Activated effector memory CD4-positive, alpha-beta T cell treated with anti-CD3 and anti-CD28 coated beads, Interleukin-2, amount 50 U/mL, for 16 hours (primary cell): ENCODE measurements at places on chromosomes 5 and 9.
A peak's percentile ranks its signal among the peaks of the same experiment; 100 is the strongest.

- DNase-seq, result no peak
These were observed 199.3 kb upstream of the PDE4D start for GRCh38 chr5:60092671-60093422.

DNA sequence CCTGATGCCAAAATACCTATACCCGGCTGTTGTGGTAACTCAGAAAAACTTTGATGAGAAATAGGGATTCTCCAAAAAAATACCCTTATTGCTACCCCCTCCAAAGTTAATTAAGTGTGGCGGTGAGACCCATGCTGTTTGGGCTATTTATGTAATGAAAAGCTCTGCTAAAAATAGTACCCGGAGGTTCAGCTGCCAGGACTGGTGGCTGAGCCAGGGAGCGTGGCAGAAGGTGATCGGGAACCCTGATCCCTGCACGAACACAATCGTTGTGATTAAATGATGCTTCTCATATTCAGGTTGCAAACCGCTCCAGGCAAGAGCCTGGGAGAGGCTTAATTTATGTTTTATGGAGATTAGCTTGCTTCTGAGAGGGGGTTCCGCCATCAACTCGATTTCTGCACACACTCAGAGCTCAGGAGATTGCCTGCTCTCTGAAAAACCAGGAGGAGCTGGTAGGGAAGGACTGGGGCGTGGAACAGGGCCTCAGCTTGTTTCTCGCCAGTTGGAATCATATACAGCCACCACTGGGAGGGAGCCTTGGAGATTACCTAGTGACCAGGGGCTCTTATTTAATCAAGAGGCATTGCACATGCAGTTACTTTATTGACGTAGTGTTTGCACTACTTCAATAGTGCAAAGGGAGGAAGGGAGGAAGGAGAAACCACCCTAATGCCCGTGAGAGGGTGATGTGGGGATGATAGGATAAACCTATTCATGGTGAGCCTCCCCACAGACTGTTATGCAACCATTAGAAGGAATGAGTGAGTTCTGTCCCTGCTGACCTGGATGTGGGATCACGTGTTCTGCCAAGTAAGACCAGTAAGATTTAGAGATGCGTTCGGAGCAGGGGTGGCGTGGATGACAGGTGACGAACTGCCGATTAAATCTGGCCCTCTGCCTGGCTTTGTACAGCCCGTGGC is 23.4 kb downstream of the HRH2 start:
- DNase-seq, result no peak

DNA sequence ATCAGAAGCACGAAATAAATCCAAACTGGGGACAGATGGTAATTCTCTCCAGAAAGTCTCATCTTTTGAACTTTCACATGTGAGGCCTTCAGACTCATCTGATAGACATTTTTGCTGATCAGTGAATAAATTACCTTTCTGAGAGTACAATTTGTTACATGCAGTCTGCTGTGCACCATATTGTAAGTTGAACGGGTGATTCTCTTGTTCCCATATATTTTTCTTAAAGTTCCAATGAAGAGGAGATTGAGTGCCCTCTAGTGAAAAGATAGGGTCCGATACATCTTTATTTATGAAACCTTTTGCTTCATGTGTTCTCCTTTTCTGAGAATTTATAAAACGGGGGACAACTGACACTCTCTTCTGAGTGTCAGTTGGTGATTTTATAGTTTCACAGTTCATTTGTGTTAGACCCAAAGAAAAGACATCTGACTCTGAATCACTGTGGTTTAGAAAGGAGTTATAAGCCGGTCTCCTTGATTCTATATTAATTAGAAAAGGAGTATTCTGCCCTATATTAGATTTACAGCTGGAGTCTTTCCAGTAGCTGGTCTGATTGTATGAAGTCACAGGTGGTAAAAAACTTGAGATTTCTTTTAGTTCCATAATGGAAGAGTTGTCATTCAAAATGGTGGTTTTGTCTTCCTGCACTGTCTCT is 30.4 kb downstream of the GNG10 start:
- DNase-seq, result no peak

DNA sequence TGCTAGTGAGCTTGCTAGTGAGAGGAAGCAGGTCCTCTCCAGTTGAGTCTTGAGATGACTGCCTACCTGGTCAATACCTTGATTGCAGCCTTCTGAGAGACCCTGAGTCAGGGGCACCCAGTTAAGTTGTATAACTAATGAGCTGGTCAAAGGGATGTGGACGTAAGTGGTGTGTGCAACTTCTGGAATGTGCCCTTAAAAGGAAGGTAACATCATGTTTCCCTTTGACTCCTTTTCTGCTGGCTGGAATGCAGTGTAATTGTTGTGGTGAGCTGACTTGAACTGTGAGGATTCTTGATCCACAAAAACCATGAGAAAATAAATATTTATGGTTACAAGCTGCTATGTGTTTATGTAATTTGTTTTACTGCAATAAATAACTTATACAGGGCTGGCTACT is 2.4 kb upstream of the SNX2 start:
- DNase-seq, result no peak

DNA sequence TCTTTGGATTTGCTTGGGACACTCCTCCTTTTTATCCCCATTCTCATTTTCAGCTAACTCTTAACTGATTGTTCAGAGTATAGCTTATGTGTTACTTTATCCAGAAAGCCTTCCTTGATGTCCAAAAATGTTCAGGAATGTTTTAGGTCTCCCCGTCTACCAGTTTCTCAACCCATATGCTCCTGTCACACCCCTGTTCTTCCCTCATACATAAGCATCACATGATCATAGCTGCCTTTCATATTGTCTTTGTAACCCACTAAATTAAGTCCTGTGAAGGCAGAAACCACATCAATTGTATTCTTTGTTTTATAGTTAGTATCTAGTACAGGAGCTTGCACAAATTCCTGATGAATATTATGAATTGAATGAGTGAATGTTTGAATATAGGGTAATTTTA is 321.9 kb upstream of the ACTBL2 start:
- no peak for DNase-seq

- no peak for DNase-seq
These were observed 151.2 kb downstream of the SNCAIP start for GRCh38 chr5:122463221-122463620.

GRCh38 chr9:91210318-91210717 is 151.4 kb downstream of the AUH start:
- DNase-seq, result no peak

DNA sequence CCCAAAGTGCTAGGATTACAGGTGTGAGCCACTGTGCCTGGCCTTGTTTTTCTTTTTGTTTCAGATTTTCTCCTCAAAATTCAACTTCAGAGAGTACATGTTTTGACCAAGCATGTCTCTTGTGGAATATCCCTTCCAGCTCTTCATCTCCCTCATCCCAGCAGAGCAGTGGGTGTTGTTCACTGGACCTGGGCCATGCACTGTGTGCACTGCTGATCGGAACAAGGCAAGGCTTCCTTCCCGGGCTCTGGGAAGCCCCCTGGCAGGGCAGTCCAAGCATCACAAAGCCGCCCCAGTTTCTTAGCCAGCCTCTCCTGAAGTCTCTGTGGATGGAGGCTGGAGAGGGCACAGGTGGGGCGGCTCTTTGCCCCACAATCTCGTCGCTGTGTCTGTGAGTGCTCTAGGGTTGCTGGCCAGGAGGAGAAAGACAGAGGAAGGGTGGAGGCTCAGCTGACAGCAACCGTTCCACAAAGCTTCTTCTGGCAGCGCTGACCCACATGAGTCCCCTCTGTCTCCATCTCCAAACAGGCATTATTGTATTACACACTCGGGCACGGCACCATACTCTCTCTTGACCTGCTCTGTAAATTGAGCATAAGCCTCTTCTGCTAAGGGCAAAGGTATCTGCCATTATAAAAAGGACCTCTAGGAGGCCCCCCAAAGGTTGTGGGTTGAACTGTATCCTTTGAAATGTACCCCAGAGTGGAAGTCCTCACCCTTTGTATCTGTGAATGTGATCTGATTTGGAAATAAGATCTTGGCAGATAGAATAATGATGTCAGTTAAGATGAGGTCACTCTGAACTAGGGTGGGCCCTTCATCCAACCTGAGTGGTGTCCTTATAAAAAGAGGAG is 89.6 kb downstream of the TARS1 start:
- DNase-seq, result no peak

- DNase-seq, result no peak
These were observed 143.4 kb downstream of the GDNF start for GRCh38 chr5:37696190-37697021.

DNA sequence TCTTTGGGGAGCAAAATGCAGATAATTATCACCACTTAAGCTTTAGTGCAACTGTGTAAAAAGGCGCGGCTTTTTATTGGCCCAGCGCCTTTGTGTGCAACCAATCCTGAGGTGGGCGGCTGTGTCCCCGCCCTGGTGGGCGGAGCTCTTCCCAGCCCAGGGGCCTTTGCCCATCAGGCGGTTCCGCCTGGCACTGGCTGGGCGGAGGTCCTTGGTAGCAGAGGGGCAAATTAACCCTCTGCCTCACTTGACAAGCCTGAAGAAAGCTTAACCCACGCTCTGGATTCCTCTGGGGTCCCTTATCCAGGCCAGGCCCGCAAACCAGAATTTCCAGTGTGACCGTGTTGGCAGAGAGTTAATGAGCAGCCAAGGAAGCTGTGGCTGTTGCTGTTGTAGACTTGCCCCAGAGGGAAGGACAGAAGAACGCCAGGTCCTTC is 12.8 kb upstream of the NIPAL4 start:
- DNase-seq, result no peak

GRCh38 chr9:120482424-120483186 is 97.4 kb downstream of the CDK5RAP2 start:
- no peak for DNase-seq

GRCh38 chr5:171596391-171596878 is 177.0 kb downstream of the FGF18 start:
- no peak for DNase-seq

GRCh38 chr5:35898952-35899660 is 39.3 kb downstream of the CAPSL start:
- no peak for DNase-seq

DNA sequence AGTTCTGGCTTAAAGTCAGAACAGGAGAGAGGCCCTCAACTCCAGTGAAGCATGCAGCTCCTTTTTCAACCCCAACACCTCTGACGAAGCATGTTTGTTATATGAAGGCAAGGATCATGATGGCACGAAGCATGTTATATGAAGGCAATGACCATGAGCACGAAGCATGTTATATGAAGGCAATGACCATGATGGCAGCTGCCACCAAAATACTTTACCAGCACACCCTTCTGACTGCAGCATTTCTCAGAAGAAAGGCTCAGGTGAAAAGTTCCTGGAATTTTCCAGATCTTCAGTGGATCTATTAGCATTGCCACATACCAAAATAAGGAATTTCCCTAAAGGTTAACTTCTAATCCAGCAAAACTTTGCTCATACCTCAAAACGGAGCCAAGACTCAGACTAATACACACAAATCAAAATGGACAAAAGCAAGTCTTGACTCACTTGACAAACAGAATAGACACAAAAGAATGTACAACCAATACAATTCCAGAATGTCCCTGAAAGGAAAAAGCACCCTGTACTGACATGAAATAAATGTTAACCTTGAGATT is 217.4 kb downstream of the FANCC start:
- no peak for DNase-seq

DNA sequence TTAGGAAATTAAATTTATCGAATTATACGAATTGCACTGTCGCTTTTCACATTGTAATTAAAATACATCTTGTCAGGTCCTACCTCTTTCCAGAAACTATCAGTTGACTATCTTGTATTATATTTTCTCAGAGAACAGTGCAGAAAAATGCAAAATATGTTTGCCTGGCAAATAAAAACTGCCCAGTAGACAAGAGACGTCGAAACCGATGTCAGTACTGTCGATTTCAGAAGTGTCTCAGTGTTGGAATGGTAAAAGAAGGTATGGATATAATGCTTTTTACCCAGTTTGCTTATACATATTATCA is 10.8 kb downstream of the NR4A3 start:
- no peak for DNase-seq

GRCh38 chr5:119353213-119353612 is 2.6 kb upstream of the TNFAIP8 start:
- DNase-seq, result no peak

DNA sequence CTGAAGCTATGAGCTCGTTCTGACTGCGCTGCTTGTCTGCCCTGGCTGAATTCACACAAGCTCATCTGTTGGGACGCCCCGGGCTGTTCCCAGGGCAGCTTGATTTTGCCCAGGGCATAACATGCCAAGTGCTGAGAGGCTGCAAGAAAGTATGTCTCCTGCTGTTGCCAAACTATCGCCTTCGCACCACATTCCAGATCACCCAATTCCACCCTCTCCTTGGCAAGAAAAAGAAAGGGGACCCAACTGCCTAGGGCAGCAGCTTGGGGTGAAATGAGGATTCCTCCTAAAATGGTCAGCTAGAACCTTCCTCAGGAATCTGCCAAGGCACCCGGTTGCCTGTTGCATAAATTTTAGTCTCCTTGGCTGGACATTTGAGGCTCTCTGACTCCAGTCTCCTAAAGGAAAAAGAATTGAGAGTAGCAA is 21.2 kb downstream of the COL15A1 start:
- DNase-seq, result no peak

- DNase-seq, result no peak
These were observed 166.8 kb downstream of the MUSK start for GRCh38 chr9:110835404-110835803.

DNA sequence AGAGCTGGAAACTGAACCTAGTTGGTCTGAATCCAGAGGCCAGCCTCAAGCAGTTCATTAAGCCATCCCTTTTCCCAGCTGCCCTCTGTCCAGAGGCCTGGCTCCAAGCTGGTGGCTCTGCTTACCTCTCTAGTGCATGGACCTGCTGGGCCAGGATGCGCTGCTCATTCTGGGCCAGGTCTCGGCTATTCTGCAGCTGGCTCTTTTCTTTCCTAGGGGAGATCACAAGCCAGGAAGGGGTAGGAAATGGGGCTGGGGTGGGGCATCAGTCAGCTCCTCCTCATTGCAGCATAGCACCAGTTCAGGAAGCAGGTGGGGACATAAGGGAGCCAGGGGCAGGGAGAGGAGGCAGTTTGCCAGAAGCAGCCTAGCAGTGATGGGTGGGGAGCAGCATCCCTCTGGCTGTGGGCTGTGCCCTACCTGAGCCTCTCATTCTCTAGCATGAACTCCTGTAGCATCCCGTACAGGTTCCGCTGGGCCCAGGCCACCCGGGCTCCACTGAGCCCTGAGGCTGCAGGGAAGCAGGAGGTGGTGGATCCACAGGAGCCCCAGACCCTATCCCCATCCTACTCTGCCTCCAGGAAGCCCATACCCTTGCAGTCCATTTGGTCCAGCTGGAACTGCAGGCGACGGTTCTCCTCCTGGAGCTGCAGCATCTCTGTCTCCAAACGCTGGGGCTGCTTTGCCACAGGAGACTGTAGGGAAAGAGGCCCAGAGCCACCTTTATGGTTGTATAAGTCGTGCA is 5.2 kb downstream of the KIF12 start:
- DNase-seq, result peak; percentile 41

DNA sequence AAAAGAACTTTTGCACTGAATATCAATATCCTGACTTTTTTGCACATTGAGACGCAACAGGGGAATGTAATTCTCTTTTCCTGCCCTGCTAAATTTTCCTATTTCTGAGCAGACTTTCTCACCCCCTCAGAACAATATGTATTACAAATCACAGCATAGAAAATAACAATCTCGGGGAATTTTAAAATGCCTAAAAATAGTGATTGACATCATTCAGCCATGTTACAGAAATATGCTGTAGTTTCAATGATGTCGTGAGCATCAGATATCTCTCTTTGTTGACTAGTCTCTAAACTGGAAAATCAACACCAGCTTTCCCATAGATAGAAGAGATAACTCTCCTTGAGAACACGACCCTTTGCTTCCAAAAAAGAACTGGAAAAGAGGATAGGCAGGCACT is 166.7 kb downstream of the ZDHHC21 start:
- DNase-seq, result no peak

GRCh38 chr5:30894811-30895210 is 298.7 kb upstream of the CDH6 start:
- DNase-seq, result no peak
